ENCODE measurements at places on chromosomes 11 and 22.

DNA sequence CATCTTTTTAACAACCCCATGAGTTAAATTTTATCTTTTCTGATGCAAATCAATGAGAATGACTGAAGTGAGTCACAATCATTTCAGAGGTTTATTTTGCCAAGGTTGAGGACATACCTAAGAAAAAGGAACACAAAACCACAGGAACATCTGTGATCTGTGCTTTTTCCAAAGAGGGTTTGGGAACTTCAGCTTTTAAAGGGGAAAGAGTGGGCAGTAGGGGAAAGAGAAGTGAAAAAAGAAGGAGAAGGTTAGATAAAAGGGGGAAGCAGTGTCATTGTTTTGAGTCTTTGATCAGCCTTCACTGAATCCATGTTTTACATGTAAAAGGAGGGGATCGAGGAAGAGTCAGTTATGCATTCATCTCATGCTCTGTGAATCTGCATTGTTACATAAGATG, 45.3 kb upstream of the SPON1 start:
- no peak for DNase-seq

GRCh38 chr22:44086271-44087088, 62.4 kb downstream of the PARVB start:
- DNase-seq, result no peak

DNA sequence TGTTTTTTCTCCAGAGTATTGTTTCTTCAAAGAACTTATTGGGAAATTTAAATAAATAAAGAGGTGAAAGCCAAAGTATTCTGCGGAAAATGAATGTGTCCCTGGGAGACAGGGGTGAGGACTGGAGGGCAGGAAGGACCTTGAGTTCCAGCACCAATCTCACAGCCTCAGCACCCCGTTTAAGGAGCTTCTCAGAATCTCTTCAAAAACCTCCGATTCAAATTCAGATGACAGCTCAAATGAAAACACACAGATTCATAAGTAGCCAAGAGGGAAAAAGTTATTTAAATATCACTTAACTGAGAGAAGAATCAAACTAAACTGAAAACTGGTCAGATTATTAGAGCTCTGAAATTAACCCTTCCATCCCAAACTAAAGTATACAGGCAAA, 12.5 kb downstream of the MTMR2 start:
- no peak for DNase-seq

GRCh38 chr11:44285756-44286155, 24.2 kb downstream of the ALX4 start:
- no peak for DNase-seq

DNA sequence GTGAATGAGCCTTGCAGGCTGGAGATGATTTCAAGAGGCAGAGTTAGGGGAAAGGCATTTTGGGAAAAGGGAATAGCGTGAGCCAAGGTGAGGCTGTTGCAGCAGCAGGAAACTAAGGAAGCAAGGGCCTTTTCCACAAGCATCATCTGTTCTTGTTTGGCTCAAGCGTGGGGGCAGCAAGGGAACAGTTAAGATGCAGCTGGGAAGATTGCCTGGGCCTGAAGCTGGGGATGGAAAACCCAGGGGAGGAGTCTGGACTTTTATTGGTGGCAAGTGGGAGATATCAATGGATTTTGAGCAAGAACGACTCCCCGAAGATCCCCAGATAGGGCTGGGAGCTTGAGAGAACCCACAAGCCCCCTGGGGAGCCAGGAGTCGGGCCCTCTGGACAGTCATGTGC, 27.3 kb upstream of the PICK1 start:
- DNase-seq, result no peak

DNA sequence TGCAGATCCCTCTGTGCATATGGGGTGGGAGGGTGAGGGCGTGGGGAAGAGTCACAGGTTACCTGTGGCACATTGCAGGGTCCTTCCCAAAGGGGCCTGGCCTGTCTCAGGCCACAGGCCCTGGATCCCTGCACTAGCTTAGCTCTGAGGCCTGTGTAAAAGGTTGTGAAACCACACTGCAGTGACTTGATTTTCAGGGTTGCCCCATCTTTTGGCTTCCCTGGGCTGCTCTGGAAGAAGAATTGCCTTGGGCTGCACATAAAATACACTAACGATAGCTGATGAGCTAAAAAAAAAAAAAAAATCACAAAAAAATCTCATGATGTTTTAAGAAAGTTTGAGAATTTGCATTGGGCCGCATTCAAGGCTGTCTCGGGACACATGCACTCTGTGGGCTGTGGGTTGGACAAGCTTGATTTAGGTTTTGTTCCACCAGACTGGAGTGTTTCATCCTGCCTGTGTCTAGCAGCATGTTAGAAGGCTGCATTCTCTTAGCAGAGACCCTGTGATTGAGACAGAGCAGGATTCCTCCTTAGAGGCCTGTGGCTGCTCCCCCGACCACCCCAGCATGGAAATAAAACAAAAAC, 35.9 kb upstream of the TREH start:
- DNase-seq, result no peak

GRCh38 chr11:68822546-68822945, 19.2 kb downstream of the CPT1A start:
- DNase-seq, result no peak
